Aorta (tissue), 5 donors: ENCODE measurements at places on chromosomes 3 and 15. TPM values are rescaled to one million over a fixed set of nuclear protein-coding genes. Genes with fewer than 3 reads are reported as not detected.

The C3orf22 gene
- total RNA-seq, result not detected

The ACTRT3 gene
- total RNA-seq, result 2.1 TPM

The PLSCR1 gene
- total RNA-seq, result 193 TPM

The TADA3 gene
- total RNA-seq, result 48.3 TPM

The RASGRF1 gene
- 0.13 TPM for total RNA-seq

The NSUN3 gene
- 20.0 TPM for total RNA-seq

The STAB1 gene
- total RNA-seq, result 651 TPM

The GRIP2 gene
- 8.6 TPM for total RNA-seq

GRCh38 chr3:30156586-30157498 is 449.6 kb upstream of the TGFBR2 start:
- no peaks in the 10 kb centered on the region for H3K36me3 ChIP-seq
- no peaks in the 10 kb centered on the region for H3K27me3 ChIP-seq
- H3K4me1 ChIP-seq, result no peaks in the 10 kb centered on the region
- DNase-seq, result no peak

DNA sequence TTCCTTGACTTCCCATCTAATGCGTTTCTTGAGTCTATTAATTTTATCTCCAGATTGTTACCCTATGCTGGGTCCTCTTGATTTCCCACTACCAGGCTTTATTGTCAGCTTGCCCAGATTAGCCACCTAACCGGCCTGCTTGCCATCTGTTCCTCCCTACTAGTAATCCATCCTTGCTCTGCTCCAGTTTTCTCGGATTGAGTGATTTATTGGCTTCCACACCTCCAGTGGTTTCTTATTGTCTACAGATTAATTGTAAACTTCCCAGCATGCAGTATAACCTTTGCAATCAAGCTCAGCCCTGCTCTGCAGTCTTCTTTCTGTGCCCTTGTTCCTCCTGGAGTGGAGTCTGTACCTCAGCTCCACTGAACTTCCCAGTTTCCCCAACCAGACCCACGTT is 63.4 kb downstream of the ARHGEF26 start:
- H3K27me3 ChIP-seq, result no peaks in the 10 kb centered on the region
- H3K27ac ChIP-seq, result no peak overlapping the region
- H3K36me3 ChIP-seq, result no peaks in the 10 kb centered on the region
- H3K4me1 ChIP-seq, result peaks cover 3% of the 10 kb centered on the region
- DNase-seq, result no peak

- H3K36me3 ChIP-seq, result no peaks in the 10 kb centered on the region
- H3K4me3 ChIP-seq, result no peak overlapping the region
- no peak for DNase-seq
- H3K4me1 ChIP-seq, result peaks cover 6% of the 10 kb centered on the region
Observed at GRCh38 chr3:30610702-30611368, 4.4 kb downstream of the TGFBR2 start.

DNA sequence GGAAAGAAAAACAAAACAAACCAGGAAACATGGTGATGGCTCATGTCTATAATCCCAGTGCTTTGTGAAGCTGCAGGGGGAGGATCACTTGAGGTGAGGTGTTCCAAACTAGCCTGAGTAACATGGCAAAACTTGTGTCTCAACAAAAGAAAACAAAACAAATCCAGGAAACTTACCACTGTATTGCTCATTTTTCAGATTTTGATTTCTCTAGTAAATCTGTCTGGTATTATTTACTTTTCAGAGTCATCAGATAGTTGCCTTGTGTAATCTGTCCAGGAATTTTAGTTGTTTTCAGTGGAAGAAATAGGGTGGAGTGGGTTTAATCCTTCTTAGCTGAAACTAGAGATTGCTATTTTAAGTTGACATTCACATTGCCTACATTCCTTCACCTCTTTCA is 91.8 kb upstream of the ALCAM start:
- no peaks in the 10 kb centered on the region for H3K27me3 ChIP-seq
- H3K36me3 ChIP-seq, result no peaks in the 10 kb centered on the region
- no peak overlapping the region for H3K27ac ChIP-seq
- peaks cover 2% of the 10 kb centered on the region for H3K4me1 ChIP-seq
- no peak for DNase-seq
- no peak overlapping the region for H3K4me3 ChIP-seq

- H3K4me3 ChIP-seq, result no peak overlapping the region
- H3K27ac ChIP-seq, result no peak overlapping the region
- no peaks in the 10 kb centered on the region for H3K27me3 ChIP-seq
Observed at GRCh38 chr15:45714590-45715488, 80.0 kb downstream of the SQOR start.

GRCh38 chr3:49826016-49826415 is 12.3 kb upstream of the UBA7 start:
- H3K36me3 ChIP-seq, result no peaks in the 10 kb centered on the region
- H3K27me3 ChIP-seq, result no peaks in the 10 kb centered on the region
- DNase-seq, result no peak
- H3K4me1 ChIP-seq, result no peaks in the 10 kb centered on the region
- H3K4me3 ChIP-seq, result no peak overlapping the region

GRCh38 chr3:193481436-193481835 is 73.3 kb downstream of the ATP13A4 start:
- no peaks in the 10 kb centered on the region for H3K4me1 ChIP-seq
- no peak overlapping the region for H3K27ac ChIP-seq
- no peak overlapping the region for H3K4me3 ChIP-seq
- DNase-seq, result no peak
- H3K27me3 ChIP-seq, result no peaks in the 10 kb centered on the region
- no peaks in the 10 kb centered on the region for H3K36me3 ChIP-seq

GRCh38 chr15:100781961-100782530 is 97.6 kb upstream of the ALDH1A3 start:
- no peak overlapping the region for H3K27ac ChIP-seq
- H3K36me3 ChIP-seq, result no peaks in the 10 kb centered on the region
- H3K27me3 ChIP-seq, result no peaks in the 10 kb centered on the region
- H3K4me3 ChIP-seq, result no peak overlapping the region

GRCh38 chr3:160226026-160226907 is 1.0 kb downstream of the C3orf80 start:
- DNase-seq, result peak; percentile 50
- H3K4me3 ChIP-seq, result peak overlapping the region; percentile 78
- H3K27ac ChIP-seq, result no peak overlapping the region
- H3K36me3 ChIP-seq, result no peaks in the 10 kb centered on the region
- no peaks in the 10 kb centered on the region for H3K4me1 ChIP-seq

DNA sequence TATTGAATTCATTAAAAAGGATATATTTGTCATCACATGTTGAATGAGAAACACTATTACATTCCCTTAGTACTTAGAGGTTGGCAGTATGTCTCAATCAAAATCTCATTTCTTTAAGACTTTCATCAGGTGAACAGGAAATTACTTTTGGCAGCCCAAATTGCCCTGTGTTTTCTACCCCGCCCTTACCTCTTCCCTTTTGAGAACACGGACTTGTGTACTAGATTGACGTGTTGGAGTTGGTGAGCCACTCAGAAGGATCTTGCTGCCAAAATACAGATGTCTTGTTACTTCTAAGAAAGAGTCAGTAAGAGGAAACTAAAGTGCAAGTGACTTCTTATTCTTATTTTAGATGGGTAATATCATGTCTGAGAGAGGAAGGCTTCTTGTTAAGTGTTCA is 386.9 kb downstream of the FEZF2 start:
- H3K27me3 ChIP-seq, result no peaks in the 10 kb centered on the region
- H3K4me1 ChIP-seq, result no peaks in the 10 kb centered on the region
- H3K36me3 ChIP-seq, result no peaks in the 10 kb centered on the region
- no peak overlapping the region for H3K27ac ChIP-seq

GRCh38 chr3:75001330-75001729 is 386.9 kb upstream of the CNTN3 start:
- no peak overlapping the region for H3K27ac ChIP-seq
- DNase-seq, result no peak
- H3K4me3 ChIP-seq, result no peak overlapping the region
- H3K36me3 ChIP-seq, result no peaks in the 10 kb centered on the region
- H3K4me1 ChIP-seq, result no peaks in the 10 kb centered on the region

DNA sequence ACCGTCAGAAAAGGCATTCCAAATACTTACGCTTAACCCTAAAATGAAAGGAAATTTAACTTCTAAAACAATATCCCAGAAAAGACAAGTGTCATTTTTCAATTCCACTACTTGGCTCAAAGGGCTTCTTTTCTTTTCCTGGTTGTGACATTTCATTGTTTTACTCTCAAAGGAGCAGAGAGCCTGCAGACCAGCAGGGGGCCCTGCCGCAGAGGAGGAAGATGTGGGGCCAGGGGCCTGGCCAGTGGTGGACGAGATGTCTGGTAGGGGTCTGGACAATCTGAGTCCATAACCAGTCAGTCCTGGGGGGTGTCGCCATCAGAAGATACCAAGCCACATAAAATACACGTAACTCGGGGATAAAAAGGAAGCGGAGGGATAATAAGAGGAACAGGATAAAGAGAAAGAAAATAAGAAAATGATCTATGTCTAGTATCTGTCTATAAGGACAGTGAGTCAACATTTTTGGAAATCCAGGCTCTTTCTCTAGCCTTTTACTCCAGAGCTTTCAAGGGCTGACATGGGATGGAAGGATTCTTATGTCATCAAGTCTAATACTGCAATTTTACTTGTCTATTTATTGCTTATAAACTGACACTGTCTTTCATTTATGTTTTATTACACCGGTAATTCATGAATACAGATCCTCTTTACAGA is 54.2 kb upstream of the ARHGEF3 start:
- DNase-seq, result no peak
- H3K4me3 ChIP-seq, result no peak overlapping the region
- H3K4me1 ChIP-seq, result no peaks in the 10 kb centered on the region
- H3K36me3 ChIP-seq, result no peaks in the 10 kb centered on the region
- no peaks in the 10 kb centered on the region for H3K27me3 ChIP-seq
